Stimulated activated CD4-positive, alpha-beta T cell treated with anti-CD3 and anti-CD28 coated beads, Interleukin-12 subunit alpha, Interleukin-12 subunit beta, amount 100 ng/mL, for 48 hours (primary cell): ENCODE measurements at places on chromosomes 12 and 14.

DNA sequence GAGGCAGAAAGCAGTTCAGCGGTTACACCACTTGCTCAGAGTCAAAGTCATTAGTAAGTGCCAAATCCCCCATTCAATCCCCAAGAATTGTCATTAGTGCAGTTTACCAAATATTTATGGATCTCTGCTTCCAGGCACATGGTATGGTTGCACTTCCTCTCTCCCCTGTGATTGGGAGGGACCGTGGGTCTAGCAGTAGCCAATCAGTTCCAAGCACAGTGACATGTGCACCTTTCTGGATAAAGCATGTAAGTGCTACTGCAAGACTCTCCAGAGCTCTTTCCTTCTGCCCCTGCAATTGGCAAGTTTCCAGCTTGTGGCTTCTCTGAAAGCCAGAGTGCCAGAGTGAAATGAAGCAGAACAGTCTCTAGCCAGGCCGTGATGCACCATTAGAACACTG is 85.3 kb upstream of the FLRT2 start:
- no peak for DNase-seq

DNA sequence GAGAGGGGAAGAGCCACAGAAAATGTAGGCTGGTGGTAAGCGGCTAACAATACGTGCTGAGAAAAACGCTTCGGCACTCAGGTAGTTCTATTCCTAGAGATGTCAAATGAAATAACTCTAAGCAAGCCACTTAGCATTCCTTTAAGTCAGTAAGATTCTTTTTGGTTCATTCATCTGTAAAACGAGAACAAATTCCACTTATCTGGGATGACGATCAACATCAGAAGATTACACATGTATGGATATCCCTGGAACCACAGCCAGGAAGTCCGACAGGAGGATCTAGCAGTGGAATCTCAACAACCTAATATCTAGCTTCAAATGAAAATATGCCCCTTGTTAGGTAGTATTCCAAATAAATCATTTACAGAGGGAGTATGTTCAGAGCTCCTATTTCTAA is 74.6 kb upstream of the CDKN3 start:
- DNase-seq: no peak

DNA sequence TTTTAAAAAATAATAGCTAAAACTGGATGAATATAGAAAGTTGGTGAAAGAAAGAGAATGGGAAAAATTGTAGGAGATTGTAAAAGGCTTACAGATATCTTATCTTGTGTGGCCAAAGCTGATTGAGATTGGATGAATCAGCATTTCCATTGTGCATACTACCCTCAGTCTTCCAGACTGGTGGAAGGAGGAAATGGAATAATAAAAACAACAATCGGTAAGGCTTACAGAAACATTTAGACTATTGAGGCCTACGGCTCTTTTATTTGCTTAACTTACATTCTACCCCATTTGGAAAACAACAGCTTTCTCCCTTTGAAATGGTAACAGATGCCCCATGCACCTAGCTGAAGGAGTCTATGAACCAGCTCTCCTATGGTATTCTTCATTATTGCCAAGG is 129.8 kb downstream of the PTPRB start:
- DNase-seq: no peak

DNA sequence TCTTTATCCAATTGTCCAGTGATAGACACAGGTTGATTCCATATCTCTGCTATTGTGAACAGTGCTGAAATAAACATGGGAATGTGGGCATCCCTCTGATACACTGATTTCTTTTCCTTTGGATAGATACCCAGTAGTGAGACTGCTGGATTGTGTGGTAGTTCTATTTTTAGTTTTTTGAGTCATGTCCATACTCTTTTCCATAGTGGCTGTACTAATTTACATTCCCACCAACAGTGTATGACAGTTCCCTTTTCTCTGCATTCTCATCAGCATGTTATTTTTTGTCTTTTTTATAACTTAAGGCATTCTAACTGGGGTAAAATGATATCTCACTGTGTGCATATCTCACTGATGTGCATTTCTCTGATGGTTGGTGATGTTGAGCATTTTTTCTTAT is 24.8 kb upstream of the VASH1 start:
- no peak for DNase-seq

DNA sequence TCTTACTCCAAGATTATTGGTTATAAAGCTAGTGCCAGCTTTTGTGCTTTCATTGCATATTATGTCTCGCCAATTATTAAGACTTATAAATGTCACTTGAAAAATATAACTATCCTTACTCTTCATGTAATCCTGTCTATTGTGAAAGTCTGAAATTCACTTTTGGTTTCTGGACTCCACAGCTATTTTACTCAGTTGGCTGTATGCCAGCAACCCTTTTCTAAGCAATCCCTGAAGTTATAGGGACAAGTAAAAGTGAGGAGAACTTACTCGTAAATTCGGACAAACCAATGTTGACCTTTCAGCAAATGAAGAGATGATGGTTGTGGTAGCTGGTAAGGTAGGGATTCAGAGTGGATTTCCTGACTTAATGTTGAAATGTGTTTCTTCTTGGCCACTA is 196.3 kb downstream of the NPAS3 start:
- no peak for DNase-seq

DNA sequence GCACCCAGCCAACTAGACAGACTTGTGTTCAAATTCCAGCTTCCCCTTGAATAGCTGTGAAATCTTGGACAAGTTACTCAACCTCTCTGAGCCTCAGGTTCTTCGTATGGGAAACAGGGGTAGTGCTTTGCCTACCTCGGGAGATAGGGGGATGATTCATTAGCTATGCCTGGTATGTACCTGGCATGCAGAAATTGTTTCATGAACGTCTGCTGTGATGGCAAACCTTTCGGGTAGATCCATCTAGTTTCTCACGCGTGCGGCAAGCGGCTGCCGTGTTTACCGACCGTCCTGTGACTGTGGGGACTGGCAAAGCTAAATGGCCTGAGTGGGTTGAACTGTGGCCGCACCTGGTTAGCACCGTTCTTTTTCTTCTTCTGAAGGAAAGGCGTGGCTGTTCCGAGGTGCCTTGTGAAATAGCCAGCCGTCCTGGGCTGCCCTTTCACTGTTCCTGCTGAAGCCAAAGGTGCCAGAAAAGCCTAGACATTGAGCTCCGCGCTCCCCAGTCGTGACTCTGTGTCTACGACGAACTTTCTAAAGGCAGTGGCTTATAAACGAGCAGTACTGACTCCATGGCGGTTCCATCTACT is 40.6 kb upstream of the MED13L start:
- DNase-seq: no peak

DNA sequence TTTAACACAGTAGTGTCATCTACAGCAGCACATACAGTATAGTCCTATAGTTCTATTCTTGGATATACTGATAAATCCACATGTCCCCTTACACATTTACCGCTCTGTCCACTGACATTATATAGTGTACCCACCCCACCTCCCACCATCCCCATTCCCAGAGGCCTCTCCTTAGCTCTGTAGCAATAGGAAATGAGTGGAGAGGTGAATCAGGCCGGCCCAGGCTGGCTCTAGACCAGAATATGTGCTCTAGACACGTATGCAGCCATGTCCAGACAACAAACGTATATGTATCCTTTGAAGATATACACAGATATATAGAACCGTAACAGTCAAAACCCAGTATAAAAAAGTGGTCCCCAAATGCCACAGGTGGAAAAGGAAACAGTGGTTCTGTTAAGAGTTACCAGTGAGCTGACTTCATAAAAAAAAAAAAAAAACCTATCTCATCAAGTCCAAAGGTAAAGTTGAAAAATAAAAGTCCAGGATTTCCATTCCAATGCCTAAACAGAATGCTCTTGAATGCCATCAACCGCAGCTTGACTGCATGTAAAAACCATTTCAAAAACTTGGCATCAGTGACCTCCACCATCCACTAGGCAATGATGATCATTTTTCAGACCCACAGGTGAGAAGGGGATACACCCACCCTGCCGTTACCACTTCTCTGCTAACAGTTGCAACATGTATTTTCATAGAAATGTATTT is 16.7 kb downstream of the EGLN3 start:
- DNase-seq: no peak

- no peak for DNase-seq
These were observed 286.9 kb downstream of the RAD51B start for GRCh38 chr14:68106456-68106855.

DNA sequence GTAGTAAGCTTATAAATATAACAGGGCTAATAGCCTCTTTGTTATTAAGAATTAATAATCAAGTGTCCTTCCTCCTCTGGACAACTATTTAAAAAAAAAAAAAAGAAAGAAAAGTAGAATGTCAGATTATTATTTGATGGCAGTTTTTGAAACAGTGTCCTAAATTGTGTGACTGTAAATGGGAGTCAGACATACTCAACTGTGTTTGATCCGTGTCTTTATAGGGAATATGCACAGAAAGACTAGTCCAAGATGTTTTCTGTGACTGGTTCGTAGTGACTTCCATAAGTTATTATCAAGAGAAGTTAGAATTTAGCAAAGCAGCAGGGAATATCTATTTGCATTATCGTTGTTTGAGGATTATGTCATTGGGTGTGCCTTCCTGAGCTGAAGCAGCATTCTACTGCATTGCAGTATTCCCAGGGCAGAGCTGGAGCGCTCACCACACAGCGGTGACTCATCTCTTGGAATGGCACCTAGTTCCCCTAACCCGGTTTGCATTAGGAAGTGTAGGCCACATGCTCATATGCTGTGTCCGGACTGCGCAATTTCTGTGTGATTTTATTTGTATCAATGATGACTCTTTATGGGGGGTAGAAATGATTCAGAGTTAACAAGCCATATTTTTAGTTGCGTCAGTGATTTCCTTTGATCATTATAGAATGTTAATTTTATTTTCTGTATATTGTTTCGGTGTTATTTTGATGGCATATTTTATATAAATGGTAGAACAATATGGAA is 7.9 kb downstream of the DYNC1H1 start:
- DNase-seq: no peak

DNA sequence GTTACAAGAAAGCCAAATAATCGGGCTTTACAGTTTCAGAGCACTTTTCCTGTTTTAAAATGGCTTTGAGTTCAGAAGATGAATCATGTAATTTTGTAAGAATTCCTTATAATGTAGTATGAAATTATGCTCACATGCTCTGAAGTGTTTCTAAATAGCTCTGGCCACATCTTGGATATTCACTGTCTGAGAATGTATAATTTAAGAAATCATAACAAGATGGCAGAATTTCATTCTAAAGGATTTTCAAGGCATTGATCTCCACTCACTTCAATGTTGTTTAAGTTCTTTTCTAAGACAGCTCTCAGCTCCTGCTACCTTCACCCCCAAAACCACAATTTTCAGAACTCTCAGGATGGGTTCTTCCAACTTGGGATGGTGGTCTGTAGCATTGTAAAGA is 180.1 kb downstream of the DACT1 start:
- DNase-seq: no peak

DNA sequence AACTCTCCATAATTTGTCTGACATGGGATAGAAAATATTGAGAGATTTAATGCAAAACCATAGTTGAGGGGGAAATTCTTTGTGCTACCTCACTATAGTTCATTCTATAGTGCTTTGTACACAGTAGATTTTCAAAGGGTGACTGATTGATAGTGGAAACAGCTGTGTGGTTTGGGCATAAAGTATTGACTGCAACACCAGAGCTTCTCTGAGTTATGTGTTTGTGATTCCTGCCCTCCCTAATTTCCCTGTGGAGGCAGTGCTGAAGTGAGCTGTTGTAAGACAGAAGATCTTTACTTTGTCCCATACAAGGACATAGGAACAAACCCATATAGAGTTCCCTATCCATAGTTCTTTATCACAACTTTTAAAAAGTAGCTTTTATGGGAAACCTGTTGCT is 47.1 kb downstream of the PTPRQ start:
- no peak for DNase-seq

DNA sequence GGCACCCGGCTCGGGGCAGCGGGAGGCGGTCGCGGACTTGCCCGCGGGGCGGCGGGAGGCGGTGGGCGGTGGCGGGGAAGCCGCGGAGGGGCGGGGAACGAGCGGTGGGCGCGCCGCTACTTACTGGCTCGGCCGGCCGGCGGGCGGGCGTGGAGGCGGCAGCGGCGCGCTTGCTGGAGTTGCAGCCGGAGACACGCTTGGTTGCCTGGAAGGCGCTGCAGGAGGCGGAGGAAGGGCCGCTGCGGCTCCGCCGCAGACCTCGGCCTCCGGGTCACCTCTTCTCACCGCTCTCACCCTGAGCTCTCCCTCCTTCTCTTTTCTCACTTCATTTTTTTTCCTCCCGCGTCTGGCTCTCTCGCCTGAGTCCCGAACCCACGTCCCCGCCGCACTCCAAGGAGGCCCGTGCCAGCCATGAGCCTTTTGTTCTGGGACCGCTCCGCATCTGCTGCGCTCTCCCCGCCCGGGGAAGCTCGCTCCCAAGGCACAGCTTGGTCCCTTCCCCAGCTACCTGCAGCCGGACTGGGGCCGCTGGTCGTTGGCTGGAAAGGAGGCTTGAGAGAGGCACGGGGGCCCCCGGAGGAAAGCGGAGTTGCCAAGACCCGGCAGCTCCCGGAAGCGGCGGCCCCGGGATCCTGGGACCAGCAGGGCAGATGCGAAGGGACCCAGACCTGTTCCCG is 592 bp upstream of the KCNK10 start:
- DNase-seq: no peak
